ENCODE measurements at places on chromosomes 12 and 14. TPM values are rescaled to one million over a fixed set of nuclear protein-coding genes. Genes with fewer than 3 reads are reported as not detected.

DNA sequence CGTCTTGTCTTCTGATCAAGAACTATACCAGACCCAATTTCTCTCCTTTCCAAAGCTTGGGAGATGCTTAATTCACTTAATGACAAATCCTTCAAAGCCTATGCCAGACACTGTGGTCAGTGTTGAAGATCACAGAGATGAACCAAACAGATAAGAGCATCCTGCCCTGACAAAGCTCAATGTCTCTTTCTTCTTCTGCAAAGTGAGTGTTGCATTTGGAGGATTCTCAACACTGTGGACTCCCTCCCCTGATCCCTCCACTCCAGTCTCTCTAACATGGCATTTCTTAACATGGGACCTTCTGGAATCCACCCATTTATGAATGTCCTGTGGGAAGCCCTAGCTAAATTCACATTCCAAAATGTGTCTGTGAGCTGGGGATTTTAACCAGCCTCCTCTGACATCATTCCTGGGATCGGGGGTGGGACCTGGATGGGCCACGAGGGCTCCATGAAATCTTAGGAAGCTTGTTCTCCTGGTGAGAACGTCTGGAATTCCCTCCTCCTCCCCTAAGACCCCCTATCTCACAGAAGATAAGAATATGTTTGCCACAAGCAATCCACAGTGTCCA is 20.3 kb downstream of the SYNE3 start:
- no peak for DNase-seq

DNA sequence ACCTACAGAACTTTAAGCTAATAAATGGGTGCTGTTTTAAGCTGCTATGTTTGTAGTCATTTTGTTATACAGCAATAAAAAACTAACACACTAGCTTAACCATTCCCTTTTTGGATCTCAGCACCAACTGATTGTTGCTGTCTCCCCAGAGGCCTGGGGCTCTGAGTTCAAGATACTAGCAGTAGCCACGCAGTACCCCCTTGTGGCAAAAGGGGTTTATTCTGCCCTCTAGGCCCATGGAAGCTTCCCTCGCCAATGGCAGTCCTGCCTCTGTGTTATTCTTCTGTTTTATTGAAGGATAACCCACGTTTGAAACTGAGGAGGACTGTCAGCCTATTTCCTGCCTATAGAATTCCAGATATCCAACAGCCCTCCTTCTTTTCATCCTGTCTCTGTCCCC is 455.3 kb upstream of the ATP2B1 start:
- DNase-seq, result no peak

DNA sequence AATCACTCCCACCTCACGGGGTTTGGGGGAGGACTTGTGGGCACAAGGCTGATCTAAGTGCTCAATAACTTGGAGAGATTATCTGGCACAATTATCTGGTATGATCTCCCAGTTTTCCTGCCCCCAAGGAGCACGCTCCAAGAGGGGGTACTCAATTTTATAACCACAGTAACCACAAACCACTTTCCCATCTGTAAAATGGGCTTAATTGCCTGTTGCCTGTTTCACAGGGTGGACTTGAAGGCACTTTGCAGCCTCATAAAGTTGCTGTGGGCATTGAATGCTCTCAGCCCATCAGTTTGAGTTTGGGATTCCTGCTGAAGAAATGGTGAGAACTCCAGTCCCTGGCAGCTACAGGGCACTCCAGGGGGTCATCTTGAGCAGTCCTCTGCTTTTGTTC is 4.4 kb downstream of the SLC8B1 start:
- DNase-seq, result no peak

- no peak for DNase-seq
Measured at GRCh38 chr12:75437564-75437963, 43.0 kb upstream of the GLIPR1 start.

DNA sequence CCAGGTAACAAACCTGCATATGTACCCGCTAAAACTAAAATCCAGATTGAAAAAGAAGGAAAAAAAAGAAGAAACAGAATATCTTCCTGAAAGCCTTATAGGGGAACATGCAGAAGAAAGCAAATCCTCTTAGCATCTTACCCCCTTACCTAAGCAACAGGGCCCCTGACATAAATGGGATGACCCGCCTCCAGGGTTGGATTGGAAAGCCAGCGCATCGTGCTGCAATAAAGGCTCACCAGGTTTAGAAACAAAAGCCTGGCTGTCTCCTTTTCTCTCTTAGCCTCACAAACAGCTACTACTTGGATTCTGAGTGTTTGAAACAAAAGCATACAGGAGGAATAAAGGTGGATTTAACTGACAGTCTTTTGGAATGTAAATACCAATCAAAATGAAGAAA is 13.8 kb upstream of the ADCK1 start:
- no peak for DNase-seq

GRCh38 chr12:80100591-80100990 is 1.3 kb downstream of the OTOGL start:
- DNase-seq, result no peak

GRCh38 chr12:46671102-46671501 is 154.7 kb downstream of the SLC38A4 start:
- DNase-seq, result no peak

GRCh38 chr12:80491166-80491565 is 47.1 kb downstream of the PTPRQ start:
- no peak for DNase-seq

GRCh38 chr12:92908108-92908507 is 21.0 kb downstream of the EEA1 start:
- DNase-seq, result no peak

DNA sequence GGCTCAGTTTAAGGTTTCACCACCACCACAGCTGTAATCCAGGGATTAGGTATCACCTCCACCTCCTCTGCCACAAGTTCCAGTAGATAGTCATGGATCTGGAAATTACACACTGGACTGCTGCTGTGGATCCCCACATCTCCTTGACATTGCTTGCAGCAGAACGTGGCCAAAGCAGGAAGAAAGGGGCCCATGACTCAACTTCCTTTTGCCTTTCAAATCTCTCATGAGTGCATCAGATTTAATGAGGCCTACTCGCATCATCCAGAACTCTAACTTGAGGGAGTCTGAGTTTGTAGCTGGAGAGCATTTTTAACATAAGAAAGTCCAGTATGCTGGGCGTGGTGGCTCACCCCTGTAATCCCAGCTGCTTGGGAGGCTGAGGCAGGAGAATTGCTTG is 29.2 kb upstream of the TMED10 start:
- no peak for DNase-seq

- no peak for DNase-seq
Measured at GRCh38 chr12:42525444-42525843, 64.1 kb downstream of the PRICKLE1 start.

DNA sequence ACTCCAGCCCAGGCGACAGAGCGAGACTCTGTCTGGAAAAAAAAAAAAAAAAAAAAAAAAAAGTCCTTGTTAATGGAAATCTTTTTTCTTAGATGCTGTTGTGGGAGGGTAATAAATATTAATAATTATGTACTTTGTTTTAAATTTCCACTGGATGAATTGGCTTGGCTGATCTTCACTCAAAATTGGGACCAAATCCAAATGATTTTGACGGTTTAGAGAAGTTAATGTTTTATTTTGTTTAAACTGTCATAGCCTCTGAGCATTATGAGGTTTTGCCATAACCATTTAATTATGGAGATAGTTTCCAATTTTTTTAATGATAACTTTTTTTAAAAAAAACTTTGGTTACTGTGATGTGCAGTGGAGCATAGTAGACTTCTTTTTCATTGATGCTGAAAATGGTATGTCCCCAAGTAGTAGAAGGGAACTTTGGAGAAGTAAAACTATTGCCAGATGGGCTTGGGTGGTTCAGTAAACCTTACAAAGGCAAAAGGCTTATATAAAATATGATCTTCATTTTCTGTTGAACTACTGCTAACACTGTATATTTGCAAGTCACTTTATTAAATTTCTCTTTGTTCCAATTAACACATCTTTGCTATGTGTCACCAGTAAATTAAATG is 3.9 kb upstream of the PMCH start:
- no peak for DNase-seq

DNA sequence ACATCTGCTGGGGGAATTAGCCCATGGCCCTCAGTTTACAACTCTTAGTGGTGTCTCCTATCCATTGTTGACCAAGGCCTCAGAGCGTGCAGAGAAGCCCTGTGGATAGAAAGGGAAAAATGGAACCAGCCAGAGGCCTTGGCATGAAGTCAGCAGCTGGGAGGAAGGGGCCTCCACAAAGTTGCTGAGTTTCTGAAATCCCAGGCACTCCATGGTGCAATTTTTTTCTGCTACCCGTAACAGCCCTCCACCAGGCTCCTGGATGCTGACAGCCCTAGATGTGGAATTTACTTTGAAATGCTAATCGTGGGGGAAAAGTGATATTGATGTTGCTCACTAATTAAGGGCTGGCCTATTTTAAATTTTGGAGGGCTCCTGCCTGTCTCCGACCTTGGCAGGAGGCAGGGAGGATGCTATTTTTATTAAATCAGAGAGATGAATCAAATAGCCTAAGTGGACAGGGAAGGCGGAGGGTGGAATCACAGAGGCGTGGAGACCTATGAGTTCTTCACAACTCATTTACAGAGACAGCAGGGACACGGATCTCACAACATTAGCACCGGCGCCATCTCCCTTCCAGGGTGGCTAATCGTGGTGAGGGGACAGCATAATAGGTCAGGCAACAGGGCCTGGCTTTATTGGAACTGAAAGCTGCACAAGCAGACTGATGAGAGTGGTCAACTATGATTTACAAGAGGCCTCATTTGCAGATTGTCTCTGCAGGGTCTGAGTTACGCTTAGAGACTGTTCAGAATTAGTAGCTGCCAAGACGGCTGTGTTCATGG is 99.8 kb upstream of the WSCD2 start:
- DNase-seq, result no peak

DNA sequence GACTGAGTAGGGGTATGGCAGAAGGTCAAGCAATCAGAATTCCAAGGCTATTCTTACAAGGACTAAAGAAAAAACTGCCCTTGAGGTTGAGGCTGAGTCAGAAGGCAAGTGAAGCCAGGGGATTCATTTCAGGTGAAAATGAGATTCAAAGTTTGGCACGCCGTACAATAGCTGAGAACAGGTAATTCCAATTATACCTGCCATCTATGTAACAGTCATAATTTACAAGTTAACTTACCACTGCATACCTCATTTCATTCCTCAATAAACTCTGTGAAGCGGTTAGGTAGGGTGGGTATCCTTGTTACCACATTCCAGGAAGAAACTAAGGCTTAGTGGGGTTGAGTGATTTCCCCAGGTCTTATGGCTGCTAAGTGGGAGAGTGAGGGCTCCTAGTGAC is 64.1 kb downstream of the STON2 start:
- no peak for DNase-seq

DNA sequence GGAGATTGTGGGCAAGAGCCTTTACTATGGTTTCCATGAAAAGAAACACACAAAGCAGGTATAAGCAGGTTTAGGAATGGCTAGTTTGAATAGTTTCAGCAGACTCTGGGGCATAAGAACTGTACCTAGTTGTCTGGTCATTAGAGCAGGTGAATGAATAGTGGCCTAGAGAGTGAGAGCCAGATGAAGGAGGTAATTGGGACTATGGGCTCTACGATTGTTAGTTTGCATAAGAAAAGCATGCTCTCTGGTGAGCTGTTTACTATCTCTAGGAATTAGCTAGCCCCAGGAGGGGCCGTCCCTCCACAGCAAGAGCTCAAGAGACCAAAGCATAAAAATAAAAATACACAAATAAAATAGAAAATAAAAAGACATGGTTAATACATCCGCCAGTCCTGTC is 397.5 kb upstream of the GARIN6 start:
- DNase-seq, result no peak

- DNase-seq, result no peak
Measured at GRCh38 chr14:64950889-64951288, 8.3 kb upstream of the GPX2 start.

DNA sequence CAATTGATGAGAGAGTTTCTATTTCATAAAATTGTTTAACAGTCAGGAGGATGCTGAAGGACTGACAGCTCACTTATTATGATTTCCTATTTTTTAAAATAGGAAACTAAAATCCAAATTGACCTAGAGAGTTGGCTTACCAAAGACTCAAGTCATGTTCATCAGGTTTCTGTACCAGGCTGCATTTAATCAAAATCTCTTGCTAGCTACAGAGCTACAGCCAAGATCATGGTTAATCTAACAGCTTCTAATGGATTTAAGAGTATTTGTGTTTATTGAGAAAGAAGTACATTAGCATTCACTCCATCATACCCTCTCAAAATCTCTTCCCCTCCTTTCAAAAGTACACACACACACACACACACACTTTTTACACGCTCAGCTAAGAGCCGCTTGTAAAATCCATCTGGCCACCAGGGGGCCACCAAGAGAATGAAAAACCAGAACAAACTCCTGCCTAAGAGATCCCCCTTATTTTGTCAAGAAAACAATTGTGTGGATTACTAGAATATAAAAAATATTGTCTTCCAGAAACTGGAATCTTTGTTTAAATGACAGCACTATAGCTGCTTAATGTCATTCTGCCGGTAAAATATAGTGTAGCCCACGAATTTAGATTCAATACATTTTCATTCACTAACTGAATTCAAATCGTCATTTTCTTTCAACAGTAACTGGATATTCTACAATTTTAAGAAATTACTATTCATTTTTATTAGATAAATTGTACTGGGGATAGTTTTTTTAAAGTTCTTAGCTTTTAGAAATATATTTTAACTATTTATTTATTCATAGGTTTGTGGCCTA is 334.0 kb downstream of the BTG1 start:
- DNase-seq, result peak; percentile 80

DNA sequence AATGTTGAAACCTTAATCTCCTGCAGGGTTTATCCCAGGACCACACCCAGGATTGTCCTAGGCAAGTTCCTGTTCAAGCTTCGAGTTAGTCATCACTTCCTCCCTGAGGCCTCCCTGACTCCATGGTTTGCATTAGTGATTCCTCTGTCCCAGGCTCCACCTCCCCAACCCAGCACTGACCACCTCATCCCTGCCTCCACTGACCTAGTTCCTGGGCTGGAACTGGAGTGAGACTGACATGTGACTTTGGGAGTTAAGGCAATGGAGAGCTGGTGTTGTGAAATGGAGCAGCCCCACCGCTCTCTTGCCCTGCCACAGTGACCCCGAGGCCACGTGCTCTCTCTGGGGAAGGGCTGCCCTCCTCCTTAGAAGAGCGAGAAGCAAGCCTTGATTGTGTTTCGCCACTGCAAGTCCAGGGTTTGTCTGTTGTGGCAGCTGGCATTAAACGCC is 15.8 kb upstream of the DTX1 start:
- DNase-seq, result peak; percentile 85

GRCh38 chr14:30528778-30529642 is 29.9 kb upstream of the G2E3 start:
- no peak for DNase-seq

- DNase-seq, result no peak
Measured at GRCh38 chr12:129961091-129961490, 57.3 kb upstream of the TMEM132D start.

- DNase-seq, result no peak
Measured at GRCh38 chr12:71591601-71592000, 72.0 kb downstream of the ZFC3H1 start.

GRCh38 chr14:51382506-51382905 is 142.5 kb downstream of the TMX1 start:
- DNase-seq, result no peak

Gene BRMS1L
- total RNA-seq, result 10.5 TPM

Gene SLC7A8
- total RNA-seq, result 19.7 TPM

Gene NUDT4
- total RNA-seq, result 48.5 TPM

Gene SLC15A5
- not detected for total RNA-seq

Gene SCNN1A
- 0.82 TPM for total RNA-seq

Gene TMEM229B
- 6.1 TPM for total RNA-seq

Gene TSPAN19
- not detected for total RNA-seq

Gene MEG3
- total RNA-seq, result 37.8 TPM

Gene HECTD4
- 30.3 TPM for total RNA-seq

Gene DPPA3
- total RNA-seq, result not detected

Gene RAD51B
- 23.7 TPM for total RNA-seq

Gene ZNF891
- total RNA-seq, result 6.1 TPM

Gene AQP2
- total RNA-seq, result not detected

Gene TOMM20L
- not detected for total RNA-seq

Gene PLEK2
- total RNA-seq, result 0.16 TPM

Gene FLVCR2
- total RNA-seq, result 2.9 TPM

Gene KLHL33
- total RNA-seq, result 0.83 TPM

Data from sigmoid colon (tissue), 7 donors.